ENCODE measurements at places on chromosomes 13 and 19. TPM values are rescaled to one million over a fixed set of nuclear protein-coding genes. Genes with fewer than 3 reads are reported as not detected.

Gene GRIN3B
- 0.22 TPM for total RNA-seq

DNA sequence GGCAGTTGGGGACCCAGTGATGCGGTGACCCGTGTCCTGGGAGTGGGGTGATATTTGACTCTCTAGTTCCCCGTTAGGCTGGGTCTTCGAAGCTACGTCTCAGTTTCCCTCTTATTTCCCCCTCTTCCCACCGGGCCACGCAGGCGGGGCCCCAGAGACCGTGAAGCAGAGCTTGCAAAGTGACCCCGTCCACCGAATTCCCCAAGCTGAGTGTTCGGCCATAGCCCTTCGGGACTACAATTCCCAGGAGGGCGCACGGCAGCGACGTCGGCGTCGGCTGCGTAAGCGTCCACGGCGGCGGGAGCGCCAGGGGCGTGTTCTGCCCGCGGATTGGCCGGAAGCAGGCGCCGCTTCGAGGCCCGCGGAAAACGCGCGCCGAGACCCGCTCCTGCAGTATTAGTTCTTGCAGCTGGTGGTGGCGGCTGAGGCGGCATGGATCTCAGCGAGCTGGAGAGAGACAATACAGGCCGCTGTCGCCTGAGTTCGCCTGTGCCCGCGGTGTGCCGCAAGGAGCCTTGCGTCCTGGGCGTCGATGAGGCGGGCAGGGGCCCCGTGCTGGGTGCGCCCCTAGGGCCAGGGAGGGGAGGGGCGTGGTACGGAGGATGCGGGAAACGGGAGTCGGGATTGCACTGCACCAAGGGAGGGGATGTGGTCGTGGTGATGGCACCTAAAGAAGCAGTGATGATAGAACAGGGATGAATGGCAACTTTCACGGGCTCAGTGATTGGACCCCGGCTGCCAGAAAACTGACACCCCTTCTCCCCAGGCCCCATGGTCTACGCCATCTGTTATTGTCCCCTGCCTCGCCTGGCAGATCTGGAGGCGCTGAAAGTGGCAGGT lies at the start of gene RNASEH2A:
TSS of gene RNASEH2A (plus strand) at position 343 of the 840 bp plus-strand sequence. CDS start at position 433, 90 bp downstream.
- DNase-seq: peak; percentile 85

- DNase-seq: peak; percentile 39
Observed at GRCh38 chr13:43301346-43301969, 278.1 kb downstream of the DNAJC15 start.

GRCh38 chr19:7852851-7853769 lies 21.1 kb downstream of the PRR36 start:
- no peak for DNase-seq

GRCh38 chr19:9967326-9967725 lies 31.0 kb upstream of the OLFM2 start:
- no peak for DNase-seq

All from spinal cord (tissue), 10 donors.